Activated CD4-positive, alpha-beta memory T cell treated with anti-CD3 and anti-CD28 coated beads for 36 hours (primary cell): ENCODE measurements at places on chromosomes 4 and X.

DNA sequence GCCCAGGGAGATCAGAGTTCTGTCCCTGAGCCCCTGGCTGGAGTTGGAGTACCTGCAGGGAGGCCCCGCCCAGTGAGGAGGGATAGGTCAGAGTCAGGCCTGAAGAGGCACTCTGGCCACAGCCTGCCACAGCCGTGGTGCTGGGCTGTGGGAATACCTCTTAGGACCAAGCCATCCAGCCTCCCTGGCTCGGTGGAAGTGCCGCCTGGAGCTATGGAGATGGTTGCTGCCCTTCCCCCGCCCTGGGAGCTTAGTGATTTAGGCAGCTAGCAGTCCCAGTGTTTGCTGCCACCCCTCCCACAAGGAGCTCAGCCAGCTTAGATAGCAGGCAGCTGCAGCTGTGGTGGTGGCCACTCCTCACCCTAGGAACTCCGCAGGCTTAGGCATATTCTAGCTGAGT lies 446.3 kb upstream of the GNPDA2 start:
- no peak for DNase-seq

DNA sequence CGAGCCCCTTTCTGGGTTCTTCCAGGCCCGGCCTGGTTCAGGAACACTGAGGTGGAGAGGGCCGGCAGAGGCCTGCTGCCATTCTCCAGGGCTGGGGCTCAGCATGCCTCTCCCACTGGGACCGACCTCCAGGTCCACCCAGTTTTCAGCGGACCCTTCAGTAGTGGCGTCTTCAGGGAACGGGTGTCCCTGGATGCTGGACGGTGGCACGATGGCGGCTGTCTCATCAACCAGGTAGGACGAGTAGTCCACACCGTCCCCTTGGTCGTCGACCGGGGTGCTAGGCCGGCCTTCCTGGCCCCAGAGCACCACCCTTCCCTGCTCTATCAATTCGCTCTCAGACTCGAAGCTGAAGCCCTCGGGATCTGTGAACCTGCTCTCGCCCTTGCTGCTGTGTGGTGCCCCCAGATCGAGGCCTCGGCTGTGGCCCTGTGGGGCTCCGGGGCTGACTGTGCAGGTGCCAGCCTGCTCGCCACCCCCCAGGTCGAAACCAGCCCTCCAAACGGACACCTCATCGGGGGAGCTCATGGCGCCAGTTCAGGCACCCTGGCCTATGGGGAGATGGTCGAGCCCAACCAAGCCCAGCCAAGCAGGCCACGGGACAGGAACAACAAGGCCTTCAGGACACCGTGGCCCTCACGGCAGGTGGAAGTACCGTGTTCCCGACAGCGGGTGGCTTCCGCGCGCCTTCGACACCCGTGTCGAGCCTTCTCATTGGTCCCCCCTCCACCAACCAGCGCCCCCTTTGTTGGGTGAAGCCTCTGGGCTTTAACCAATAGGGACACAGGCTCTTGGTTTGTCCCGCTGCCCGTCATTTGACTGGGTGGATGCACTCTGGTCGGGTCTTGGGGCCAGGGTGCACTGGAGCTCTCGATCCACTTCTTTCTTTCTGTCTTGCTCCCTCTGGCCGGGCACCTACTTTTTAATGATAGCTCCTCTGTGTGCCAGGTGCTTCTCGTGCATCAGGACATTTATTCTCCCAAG lies 814 bp upstream of the LOC101059915 start:
- no peak for DNase-seq

DNA sequence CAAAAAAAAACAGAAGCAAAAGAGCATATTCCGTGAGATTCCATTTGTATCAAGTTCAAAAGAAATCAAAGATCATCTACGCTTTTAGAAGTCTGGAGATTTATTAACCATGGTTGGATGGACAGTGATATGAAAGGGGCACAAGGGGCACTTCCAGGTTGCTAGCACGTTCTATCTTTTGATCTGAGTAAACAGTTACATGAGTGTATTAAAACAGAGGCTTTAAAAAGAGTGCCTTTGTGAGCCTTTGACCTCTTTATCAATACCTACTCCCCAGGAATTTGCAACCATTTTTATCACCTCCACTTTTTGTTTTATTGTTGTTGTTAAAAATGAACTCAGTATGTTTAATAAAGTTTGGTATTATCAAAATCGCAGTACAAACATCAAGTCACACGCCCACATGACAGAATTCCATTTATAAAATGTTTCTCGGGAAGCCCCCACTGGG lies 72.4 kb upstream of the UCP1 start:
- no peak for DNase-seq

GRCh38 chr4:17758485-17758884 lies 22.9 kb downstream of the FAM184B start:
- no peak for DNase-seq

DNA sequence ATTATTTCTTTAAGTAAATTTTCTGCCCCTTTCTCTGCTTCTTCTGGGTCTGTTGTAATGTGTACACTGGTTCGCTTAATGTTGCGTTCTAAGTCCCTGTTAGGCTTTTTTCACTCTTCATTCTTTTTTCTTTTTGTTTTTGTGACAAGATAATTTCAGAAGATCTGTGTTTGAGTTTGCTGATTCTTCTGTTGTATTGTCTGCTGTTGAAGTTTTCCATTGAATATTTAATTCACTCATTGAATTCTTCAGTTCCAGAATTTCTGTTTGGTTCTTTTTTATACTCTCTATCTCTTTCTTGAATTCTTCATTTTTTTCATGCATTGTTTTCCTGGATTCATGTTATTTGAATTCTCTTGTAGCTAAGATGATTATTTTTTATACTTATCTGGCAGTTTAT lies 66.3 kb upstream of the NUDT6 start:
- no peak for DNase-seq

- no peak for DNase-seq
Observed at GRCh38 chr4:53067125-53067802, 205.1 kb downstream of the RASL11B start.

DNA sequence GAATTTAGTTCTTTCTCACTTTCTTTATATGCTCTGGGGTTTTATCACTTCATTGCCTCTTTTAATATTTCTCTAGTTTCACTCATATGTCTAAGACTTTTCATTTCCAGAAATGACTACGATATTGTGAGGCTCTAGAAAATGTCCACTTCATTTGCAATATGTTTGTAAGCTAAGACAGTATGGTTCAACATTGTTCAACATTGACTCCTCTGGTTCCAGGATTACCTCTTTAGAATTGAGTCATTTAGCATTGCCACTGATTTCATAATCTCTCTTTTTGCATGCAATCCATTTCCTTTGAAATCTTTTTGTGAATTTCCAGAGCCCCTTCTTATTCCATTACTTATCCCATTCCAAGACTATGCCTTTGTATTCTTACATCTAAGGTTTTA lies 32.3 kb downstream of the BBS12 start:
- DNase-seq: no peak

DNA sequence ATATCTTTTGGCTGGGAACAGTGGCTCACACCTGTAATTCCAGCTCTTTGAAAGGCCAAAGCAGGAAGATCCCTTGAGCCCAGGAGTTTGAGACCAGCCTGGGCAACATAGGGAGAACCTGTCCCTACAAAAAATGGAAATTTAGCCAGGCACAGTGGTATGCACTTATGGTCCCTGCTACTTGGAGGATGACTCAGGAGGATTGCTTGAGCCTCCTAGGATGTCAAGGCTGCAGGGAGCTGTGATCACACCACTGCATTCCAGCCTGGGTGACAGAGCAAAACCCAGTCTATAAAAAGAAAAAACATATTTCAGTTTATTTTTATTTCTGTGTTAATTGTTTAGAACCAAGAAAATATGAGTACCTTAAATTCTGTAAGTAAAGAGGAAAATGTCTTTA lies 123.7 kb downstream of the CBR4 start:
- no peak for DNase-seq

- peak; percentile 31 for DNase-seq
Observed at GRCh38 chr4:121484633-121485032, 103.8 kb upstream of the QRFPR start.

GRCh38 chr4:125268068-125268755 lies 46.5 kb upstream of the FAT4 start:
- DNase-seq: no peak

DNA sequence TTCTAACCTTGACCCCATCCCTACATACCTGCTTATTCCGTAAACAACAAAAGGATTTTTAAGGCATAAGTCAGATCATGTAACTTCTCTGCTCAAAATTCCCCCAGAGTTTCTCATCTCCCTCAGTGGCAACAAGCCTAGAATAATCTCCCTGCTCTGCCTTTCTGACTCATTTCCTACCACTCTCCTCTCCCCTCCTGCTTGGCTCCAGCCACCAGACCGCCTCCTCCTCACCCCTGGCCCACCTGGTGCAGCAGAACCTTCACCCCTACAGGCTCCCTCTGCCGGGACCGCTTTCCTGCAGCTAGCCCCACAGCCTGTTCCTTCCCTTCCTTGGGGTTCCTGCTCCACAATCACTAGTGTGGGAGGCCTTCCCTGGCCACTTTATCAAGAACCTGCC lies 32.1 kb downstream of the TSPAN5 start:
- no peak for DNase-seq

- no peak for DNase-seq
Observed at GRCh38 chr4:55768291-55768690, 51.3 kb upstream of the EXOC1L start.

DNA sequence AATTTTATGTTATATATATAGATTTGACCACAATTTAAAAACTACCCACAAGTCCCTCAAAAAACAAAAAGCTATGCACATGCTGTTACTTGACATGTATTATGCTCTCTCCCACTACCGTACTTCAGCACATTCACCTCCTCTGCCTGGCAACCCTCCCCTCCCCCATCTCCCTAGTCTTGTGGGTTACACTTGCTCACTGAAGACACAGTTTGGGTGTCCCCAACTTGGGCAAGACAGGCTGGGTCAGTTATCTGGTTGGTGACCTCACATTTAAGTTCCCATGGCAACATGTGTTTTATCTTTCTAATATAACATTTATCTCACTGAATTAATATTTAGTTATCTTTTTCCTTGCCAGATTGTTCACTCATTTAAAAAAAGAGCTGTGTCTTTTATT lies 32.7 kb downstream of the SEC24D start:
- no peak for DNase-seq

GRCh38 chr4:32462944-32463343 lies 1742.8 kb downstream of the PCDH7 start:
- DNase-seq: no peak

DNA sequence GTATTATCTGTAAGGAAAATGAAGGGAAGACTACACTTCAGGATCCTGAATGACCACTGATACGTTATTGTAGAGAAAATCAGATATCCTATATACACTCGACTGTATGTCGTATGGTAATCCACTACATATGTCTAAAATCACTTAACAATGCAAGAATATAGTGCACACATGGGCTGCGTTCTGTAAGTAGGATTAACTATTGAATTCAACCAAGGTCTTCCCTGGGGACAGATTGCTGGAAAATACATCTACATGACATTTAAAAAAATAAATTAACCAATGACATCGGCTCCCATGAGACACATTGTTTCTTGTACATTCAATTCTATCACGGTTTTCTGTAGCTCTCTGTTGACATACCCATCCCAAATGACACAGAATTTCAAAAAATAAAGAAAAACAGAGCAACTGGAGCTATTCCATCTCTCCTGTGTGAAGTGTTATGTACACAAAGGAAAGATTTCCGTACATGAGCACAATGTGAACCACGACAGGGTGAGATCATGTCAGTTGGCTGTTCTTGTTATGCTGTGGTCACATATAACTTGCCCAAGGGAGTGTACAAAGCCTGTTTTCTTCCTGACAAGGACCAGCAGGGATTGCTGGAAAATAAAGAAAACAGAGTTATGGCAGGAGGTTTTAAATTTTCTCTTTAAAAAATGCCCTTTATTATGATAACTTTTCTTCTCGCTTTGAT lies 6.1 kb downstream of the ENOX2 start:
- no peak for DNase-seq

GRCh38 chrX:39513836-39514235 lies 583.9 kb downstream of the BCOR start:
- no peak for DNase-seq

GRCh38 chr4:38671592-38671940 lies 7.6 kb downstream of the KLF3 start:
- peak; percentile 44 for DNase-seq

DNA sequence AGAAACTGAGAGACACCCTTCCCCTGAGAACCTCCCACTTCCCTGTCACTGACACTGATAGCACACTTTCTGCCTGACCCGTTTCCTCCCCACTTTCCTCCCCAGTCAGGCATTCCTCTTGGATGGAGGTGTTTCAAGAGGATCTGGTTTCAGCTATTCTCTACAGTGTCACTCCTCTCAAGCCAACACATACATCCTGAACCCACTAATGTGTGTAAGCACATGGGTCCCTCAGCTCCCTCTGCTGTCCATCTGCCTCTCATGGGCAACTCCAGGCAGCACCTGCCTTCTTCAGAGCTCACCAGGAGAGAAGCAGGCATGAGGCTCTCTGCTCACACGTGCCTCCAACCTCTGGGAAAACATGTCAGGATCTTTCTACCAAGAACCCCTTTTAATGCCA lies 207.6 kb downstream of the NAF1 start:
- DNase-seq: no peak

- peak; percentile 12 for DNase-seq
Observed at GRCh38 chr4:118865091-118865708, 23.5 kb upstream of the SYNPO2 start.

DNA sequence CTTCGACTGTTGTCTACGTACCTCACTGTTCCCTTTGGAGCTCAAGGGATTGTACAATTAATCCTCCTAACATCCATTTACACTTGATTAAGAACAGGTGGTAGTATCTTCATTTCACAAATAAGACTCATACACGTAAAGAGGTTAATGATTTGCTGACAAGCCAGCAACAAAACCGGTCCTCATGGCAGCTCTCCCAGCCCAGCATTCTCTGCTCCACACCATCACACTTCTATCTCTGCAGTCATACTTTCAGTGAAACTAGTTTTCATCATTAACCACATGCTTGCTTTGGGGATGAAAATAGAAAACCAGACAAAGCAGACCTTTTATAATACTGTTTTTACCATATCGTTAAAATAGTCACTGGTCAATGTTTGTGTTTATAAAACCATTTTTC lies 28.7 kb upstream of the CASK start:
- no peak for DNase-seq

GRCh38 chr4:6752486-6752829 lies 30.1 kb upstream of the KIAA0232 start:
- DNase-seq: no peak

DNA sequence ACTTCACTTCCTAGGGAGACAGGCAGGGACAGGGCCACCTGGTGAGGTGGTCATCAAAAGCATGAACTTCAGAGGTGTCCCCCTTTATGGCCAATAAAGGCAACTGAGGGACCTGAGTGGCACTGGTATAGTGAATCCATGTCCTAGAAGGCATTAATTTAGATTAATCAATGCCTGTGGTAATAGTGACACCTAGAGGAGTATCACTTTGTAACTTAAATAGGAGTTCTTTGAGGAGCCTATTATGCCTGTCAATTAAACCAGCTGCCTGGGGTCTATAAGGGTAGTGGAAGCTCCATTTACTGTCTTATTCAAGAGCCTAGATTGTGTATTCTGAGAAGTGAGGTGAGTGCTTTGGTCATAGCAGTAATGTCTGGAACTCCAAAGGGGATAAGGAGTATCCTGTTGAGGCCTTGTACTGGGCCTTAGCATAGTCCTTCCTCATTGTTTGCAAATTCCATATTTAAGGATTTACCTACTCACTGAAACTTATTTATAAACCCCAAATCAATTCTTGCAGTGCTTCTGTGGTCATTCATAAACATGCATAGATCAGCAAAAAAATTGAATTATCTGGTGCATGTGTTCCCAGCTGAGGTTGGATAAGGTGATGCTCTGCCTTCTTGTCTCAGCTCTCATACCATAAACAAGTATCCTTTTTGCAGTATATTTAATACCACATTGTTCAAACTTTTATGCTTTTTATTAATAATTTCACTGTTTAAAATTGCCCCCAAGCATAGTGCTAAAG lies 213.8 kb upstream of the RADX start:
- no peak for DNase-seq

- no peak for DNase-seq
Observed at GRCh38 chr4:24912252-24913118, at the start of gene CCDC149. Gene CCDC149, minus strand, starts transcription at chr4:24913042. Its CDS starts 178 bp downstream, at chr4:24912864.
